ENCODE measurements at places on chromosomes 4 and X.

DNA sequence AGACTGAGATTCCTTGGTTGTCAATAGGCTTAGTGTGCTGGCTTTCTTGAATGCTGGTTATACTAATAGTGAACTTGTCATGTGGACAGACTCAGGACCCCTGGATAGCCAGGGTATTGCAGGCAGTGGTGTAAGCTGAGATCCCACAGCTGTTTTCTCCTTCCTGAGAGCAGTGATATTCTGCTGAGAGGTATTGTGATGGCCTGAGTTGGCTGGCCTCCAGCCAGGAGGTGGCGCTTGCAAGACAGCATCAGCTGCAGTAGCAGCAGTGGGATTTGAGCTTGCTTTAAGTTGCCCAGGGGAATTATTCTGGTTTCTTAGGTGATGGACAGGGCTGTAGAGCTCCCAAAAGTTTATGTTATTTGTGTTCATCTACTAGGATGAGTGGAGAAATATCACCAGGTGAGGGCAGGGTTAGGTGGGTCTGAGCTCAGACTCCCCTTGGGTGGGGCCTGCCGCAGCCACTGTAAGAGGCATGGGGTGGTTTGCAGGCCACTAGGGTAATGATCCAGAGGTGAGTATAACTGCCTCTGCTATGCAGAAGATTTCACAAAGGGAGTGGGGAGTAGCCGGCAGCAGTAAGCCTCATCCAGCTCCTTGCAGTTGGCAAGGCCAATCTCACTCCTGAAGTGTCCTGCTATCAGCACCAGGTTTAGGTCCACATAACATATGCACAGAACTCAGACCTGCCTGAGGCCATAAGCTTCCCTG is 66.2 kb downstream of the IL15 start:
- no peak for DNase-seq

- no peak for DNase-seq
These were observed 13.0 kb upstream of the TMEM156 start for GRCh38 chr4:39044956-39045826.

DNA sequence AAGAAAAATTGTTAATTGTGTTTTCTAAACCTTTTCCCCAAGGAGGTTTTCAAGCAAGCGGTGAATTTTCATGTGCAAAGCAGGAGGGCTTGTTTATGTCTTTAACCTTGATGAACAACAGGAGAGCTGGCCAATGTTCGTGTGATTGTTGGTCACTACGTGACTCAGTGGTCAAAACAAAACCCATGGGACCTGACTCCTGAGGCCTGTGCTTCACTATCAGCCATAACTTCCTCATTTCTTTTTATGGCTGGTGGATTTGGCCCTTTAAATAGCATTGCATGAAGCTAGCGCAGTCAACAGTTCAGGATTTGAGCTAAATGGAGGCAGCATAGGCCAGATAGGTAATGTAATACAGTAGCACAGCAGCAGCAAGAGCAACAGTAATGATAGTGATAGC is 80.5 kb downstream of the MID1IP1 start:
- no peak for DNase-seq

GRCh38 chr4:116020141-116020722 is 906.8 kb upstream of the NDST4 start:
- DNase-seq: no peak

GRCh38 chr4:145539671-145540070 is 58.0 kb downstream of the SMAD1 start:
- DNase-seq: no peak

DNA sequence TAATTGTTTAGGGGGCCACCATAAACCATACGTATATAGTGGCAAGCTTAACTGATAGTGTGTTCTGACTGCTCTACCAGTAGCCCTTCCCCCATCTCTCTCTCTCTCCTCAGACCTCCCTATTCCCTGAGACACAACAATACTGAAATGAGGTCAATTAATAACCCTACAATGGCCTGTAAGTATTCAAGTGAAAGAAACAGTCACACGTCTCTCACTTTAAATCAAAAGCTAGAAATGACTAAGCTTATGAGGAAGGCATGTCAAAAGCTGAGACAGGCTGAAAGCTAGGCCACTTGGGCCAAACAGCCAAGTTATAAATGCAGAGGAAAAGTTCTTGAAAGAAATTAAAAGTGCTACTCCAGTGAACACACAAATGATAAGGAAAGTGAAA is 78.0 kb downstream of the PRDM5 start:
- no peak for DNase-seq

DNA sequence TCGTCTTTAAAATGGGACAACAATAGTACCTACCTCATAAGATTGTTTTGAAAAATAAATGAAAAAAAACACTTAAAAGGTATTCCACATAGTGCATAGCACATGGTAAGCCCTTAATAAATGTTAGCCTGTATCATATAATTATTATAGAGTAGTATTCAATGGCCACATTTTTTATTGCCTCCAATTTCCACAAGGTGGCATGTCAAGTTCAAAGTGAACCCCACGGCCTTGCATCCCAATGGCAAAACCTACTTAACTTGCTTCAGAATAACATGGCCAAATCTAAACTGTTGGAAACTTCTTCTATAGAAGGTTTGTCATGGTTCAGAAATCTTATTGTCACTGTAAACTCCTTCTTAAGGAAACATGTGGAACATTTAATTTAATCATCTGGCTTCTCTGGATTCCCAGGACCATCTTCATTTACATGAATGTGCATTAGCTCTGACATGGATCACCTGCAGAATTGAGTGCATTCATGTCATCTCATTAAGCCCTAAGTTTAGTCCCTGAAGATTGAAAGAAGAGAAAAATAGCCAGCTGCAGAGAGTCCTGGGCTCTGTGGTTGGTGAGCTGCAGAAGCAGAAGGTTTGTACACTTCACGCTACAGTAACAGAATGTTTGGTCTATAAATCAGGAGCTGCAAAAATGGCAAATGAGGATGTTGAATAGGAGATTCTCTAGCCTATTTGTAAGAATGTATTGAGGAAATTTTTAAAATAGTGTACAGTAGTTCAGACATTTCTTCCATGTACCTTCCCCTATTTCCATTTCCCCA is 61.0 kb downstream of the ANXA3 start:
- DNase-seq: no peak

DNA sequence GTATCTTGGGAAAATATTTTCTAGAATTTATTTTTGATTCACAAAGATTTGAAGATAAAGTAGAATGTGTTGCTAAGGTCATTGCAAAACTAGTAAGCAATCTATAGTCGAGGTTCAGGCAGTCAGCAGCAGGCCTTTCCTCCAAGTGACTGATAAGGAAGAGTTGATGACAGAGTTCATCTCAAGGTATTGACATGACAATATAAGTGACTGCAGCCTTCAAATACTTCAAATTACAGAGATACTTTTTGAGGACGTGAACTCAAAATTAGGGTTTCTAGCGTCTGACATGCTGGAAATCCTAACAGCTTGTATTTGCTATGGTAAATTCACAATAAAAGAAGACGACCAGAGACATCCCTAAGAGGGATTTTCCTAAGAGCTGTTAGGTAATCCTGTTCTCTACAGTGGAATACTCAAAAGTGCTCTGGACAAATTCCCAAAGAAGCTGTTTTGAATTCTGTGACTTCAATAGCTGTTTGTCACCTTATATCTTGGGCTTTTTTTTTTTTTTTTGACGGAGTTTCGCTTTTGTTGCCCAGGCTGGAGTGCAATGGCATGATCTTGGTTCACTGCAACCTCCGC is 7.4 kb downstream of the ARHGAP10 start:
- DNase-seq: no peak

GRCh38 chr4:85928775-85929591 is 430.9 kb downstream of the MAPK10 start:
- no peak for DNase-seq

DNA sequence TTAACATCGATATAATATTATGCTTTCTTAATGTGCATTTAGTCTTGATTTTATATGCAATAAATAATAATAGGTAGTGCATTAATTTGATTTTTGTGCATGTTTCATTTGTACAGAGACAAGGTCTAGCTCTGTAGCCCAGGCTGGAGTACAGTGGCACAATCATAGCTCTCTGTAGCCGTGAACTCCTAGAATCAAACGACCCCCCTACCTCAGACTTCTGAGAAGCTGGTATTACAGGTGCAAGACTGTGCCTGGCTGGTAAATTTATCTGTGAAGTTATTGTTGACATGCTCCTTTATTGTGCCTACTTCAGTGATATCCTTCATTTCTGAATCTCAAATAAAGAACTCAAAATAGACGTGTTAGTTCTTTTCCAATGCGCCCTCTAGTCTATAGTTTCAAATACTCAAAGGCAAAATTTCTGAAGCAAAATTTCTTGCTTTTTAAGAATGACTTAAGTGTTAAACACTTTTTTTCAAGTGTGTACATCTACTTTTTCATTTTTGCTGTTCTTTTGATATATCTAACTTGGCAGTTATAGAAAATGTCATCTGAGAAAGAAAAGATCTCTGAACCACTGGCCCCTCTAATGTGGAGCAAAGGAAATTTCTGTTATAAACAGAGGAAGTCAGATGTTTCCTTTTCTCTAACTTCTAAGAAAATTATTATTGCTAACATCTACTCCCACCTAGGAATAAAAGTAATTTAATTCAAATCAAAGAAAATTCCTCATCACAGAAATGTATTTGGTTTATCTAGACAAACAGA is 28.3 kb upstream of the GUCY1A1 start:
- no peak for DNase-seq

GRCh38 chrX:120732461-120732860 is 102.6 kb upstream of the C1GALT1C1 start:
- no peak for DNase-seq

DNA sequence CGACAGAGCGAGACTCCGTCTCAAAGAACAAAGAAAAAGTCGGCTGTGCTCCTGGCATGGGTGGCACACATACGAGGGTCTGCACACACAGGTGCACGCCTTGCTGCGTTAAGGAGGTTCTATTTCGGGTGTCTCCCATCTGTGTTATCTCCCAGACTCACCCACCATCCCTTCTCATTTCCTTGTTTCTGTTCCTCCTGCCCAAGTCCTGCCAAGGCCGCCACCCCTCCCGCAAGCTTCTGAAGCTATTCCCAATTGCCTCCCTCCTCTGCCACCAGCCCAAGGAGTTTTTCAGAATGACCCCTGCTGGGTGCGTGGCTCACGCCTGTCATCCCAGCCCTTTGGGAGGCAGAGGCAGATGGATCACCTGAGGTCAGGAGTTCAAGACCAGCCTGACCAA is 6.0 kb upstream of the IL3RA start:
- no peak for DNase-seq

- no peak for DNase-seq
These were observed 144.4 kb downstream of the ZNF674 start for GRCh38 chrX:46400530-46401443.

DNA sequence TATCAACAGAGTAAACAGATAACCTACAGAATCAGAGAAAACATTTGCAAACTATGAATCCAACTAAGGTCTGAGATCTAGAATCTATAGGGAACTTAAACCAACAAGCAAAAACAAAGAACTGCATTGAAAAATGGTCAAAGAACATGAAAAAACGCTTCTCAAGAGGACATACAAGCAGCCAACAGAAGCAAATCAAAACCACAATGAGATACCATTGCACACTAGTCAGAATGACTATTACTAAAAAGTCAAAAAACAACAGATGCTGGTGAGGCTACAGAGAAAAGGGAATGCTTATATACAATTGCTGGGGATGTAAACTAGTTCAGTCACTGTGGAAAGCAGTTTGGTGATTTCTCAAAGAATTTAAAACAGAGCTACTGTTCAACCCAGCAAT is 255.7 kb downstream of the TMEM47 start:
- DNase-seq: no peak

- no peak for DNase-seq
These were observed 39.7 kb downstream of the ITIH6 start for GRCh38 chrX:54758114-54759055.

GRCh38 chr4:188986271-188986689 is 847.0 kb downstream of the TRIML1 start:
- no peak for DNase-seq

DNA sequence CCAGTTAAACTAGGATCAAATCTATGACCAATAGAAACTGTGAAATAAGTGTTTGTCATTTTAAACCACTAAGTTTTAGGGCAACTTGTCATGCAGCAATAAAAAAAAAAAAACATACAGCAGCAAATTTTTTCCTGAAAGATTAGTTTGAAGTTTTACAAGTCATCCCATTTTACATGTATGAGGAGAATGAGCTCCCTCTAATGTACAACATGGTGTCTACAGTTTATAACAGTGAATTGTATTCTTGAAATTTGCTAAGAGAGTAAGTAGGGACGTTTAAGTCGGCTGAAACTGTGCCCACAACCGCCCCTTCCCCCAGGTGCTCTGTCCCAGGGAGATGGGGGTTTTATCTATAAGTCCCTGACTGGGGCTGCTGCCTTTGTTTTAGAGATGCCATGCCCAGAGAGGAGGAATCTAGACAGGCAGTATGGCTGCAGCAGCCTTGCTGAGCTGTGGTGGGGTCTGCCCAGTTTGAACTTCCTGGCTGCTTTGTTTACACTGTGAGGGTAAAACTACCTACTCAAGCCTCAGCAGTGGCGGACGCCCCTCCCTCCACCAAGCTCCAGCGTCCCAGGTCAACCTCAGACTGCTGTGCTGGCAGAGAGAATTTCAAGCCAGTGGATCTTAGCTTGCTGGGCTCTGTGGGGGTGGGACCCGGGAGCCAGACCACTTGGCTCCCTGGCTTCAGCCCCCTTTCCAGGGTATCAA is 499.3 kb upstream of the CT83 start:
- no peak for DNase-seq

GRCh38 chrX:47850901-47851300 is 14.2 kb downstream of the ZNF81 start:
- no peak for DNase-seq

- DNase-seq: no peak
These were observed 480.2 kb downstream of the DTHD1 start for GRCh38 chr4:36761607-36762006.

DNA sequence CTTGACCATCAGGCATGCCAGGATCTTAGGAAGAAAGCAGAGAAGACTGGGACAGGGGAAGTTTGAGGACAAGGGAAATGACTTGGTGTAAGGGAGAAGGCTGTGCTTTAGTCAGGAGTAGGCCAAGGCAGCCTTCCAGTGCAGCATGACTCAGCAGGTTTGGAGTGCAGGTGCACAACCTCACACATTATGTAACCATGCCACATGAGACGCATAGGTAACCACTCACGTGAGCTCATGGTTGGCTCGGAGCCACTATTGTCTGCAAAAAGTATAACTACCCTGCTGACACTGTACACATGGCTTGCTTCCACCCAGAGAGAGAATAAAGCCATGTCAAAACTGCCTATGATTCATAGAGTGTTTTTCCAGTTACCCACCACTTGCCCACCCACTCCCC is 715.9 kb downstream of the SMARCA1 start:
- DNase-seq: no peak
